Mucosa of gallbladder (tissue), 1 donor: ENCODE measurements at places on chromosomes 5 and 9.

DNA sequence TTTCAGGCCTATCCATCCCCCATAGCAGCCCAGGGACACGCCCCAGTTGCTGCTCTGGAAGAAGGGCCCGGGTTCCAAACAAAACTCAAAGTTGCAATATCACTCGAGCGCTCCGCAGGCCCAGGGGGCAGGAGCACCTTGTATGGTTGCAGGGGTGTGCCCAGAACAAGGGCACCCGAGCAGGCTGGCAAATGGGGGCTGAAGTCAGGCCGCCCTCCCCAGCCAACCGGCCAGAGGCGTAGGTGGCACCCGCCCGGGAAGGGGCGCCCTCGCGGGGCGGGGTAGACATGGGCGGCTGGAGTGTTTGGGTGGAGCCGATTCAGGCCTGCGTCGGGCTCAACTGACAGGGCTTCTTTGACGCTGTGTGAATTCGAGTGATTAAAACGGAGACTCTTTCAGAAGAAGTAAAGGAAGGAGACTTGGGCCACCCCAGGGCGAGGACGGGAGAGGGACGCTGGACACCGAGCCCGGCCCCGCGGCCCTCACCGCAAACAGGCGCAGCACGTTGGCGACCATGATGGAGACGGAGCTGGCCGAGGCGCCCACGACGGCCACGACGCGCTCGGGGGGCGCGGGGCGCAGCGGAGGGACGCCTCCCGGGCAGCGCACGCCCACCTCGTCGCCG lies 1.1 kb downstream of the GRM6 start:
- no peak for DNase-seq

DNA sequence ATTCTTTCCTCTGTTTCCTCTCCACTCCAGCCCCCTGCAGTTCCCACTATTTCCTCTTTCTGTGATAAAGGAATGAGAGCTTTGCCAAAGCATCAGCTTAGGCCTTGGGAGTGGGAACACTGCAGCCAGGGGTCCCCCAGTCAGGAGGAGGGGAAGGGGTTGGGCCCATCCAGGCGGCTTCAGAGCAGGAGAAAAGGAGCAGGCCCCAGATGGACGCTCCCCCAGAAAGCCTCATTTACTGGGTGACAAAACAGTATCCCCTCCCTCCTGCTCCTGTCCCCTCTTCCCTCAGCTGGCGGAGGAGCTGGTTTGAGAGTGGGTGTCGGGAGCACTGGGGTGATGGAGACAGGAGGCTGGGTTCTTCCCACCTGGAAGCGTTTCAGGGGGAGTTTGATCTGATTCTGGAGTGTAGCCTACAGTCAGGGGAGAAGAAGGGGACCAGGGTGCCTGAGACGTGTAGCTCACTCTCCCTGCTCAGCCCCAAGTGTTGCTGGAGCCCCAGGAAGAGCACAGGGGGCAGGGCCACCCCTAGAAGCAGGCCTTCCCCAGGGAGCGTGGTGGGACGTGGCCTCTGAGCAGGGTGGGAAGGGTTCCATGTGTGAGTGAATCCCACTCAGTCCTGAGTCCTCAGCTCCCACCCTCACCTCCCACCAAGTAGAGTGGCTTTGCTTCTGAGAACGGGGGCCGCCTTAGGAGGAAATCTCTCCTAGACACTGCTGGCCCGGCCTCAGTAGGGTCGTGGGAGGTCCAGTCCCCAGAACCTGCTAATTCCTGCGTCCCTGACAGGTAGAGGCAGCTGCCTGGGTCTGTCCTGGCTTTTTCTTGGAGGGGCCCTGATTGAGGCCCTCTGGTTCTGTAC lies 173.1 kb downstream of the CACNA1B start:
- no peak for DNase-seq

- DNase-seq: no peak
These were observed 32.6 kb upstream of the TTLL11 start for GRCh38 chr9:122125509-122126330.

GRCh38 chr9:107963246-107963645 lies 473.7 kb upstream of the KLF4 start:
- DNase-seq: no peak

GRCh38 chr5:107570805-107571531 lies 99.8 kb downstream of the EFNA5 start:
- peak; percentile 16 for DNase-seq

DNA sequence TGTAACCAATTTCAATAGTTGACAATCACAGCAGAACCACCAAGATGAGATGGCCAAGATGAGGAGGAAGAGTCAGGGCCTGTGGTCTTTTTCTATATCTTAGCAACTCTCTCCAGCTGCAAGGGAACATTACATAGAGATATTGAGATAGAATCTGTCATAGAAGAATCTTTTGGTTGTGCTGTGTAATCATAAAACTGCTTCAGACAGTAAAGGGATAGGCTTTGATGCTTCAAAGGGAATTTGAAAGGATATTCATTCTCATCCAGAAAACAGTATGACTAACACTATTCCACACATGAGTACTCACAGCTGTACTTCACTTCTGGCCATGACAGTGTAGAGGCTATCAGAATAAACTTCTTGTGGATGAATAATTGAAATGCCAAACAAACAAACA lies 145.9 kb downstream of the YIPF5 start:
- DNase-seq: no peak

- no peak for DNase-seq
These were observed 18.9 kb downstream of the CARD19 start for GRCh38 chr9:93114984-93115335.

GRCh38 chr9:86069206-86069869 lies 30.0 kb downstream of the GOLM1 start:
- no peak for DNase-seq

- DNase-seq: no peak
These were observed 9.7 kb upstream of the MSMP start for GRCh38 chr9:35763803-35764202.

DNA sequence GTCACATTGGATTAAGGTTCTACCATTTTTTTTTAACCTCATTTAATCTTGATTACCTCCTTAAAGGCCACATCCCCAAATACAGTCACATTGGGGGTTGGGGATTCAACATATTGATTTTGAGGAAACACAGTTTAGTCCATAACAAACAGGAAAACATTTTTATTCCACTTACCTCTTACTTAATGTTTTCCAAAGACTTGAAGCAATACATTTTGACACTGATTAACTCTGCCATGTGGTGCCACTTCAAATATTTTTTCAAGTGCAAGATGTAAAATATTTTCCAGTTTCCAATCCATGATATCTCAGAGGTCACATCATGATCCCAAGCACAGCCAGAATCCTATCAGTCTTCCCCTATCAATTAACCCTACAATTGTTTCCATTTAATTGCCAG lies 548.0 kb downstream of the CSNK1G3 start:
- DNase-seq: no peak

DNA sequence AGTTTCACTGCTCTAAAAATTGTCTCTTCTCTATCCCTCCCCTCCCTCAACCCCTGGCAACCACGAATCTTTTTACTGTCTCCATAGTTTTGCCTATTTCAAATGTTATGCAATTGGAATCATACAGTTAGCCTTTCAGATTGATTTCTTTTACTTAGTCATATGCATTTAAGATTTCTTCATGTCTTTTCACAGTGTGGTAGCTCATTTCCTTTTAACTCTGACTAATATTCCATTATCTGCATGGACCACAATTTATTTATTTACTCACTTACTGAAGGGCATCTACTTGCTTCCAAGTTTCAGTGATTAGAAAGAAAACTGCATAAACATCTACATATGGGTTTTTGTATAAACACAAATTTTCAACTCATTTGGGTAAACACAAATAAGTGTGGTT lies 372.3 kb downstream of the CDH18 start:
- DNase-seq: no peak

DNA sequence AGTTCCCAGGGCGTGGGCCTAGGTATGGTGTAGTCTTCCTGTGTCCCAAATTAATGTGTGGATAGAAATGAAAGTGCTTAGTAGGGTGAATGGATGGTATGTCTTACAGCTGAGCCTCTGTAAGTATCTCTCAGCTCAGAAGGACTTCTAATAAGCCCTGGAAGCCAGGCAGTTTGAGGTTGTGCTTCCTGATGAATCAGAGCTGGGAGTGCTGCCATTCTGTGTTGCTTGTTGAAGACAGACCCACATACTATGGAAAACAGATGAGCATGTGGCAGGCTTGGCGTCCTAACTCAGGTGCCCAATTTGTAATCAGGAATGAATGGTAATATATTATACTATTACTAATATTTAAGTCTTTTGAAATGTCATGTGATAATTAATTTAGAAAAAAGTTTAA lies 69.8 kb downstream of the CMYA5 start:
- no peak for DNase-seq

GRCh38 chr9:935348-935965 lies 41.0 kb upstream of the DMRT3 start:
- no peak for DNase-seq

GRCh38 chr5:37715361-37715760 lies 124.5 kb downstream of the GDNF start:
- DNase-seq: no peak

DNA sequence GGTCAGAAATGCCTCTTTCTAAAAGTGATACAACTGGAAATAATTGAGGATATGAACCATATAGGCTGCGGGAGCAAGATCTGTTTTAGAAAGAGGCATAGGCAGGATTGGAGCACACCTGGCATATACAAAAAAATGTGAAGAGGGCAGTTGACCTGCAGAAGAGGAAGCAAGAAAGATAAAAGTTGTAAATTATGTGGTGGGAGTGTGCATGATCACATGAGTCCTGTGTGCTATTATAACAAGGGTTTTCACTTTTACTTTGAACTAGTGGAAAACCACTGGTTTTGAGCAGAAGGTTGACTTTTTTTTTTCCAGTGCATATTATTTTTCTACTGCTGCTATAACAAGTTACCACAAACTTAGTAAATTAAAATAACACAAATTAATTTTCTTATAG lies 489.3 kb downstream of the ANXA1 start:
- no peak for DNase-seq

DNA sequence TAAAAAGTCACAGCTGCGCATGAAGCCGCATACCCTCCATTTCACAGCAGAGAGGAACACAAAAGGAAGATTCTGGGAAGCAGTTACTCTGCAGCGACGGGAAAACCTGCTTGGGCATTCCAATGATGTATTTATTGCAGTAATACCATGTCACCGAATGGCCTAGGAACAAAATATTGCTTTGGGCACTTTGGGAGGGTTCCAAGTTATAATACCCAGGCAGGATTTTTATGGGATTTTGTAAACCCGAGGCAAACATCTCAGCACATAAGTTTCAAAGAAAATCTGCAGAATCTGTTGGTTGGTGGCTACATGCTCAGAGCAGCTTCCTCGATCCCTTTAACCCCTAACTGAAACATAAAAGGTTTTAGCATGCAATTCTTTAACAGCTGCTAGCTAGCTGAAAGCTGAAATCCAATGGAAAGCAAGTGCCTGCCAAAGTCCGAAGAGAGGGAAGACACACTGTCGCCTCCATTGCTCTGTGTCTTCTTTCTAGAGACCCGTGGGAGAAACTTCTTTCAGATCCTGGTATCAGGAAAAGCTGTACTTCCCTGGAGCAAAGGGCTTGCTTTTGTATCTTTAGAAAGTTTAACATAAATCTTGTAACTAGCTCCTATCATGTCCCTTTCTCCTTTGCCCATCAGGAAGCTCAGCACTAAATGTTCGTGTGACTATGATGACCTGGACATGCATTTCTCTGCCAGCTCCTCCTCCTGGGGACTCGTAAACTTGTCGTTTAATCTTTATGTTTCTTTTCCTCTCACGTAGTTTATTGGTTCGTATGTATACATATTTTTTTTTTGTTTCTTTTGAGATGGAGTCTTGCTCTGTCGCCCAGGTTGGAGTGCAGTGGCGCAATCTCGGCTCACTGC lies 195.0 kb downstream of the MAPKAP1 start:
- DNase-seq: no peak

DNA sequence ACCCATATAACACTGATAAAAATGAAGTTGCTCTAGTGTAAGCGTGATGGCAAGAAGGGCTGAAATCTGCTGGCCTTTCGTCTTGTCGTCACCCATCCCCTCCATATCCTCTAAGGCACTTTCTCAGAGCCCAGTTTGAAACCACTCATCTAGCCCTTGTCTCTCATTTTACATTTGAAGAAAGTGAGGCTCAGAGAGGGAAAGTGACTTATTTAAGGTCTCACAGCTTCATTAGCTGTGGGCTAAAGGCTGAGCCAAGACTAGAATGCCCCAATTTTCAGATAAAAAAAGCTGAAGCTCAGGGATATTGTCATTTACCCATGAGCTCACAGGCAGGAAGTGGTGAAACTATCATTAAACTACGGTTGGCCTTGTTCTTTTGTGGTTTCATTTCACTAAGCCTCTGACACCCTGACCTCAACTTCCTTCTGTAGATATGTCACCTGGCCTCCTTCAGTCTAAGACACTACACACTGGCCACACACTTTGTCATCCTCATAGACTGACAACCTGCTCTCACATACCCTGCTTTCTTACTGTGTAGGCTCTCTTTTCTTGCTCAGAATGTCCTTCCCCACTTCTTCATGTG lies 176.7 kb upstream of the DMAC1 start:
- no peak for DNase-seq

- no peak for DNase-seq
These were observed 152.7 kb downstream of the SLIT3 start for GRCh38 chr5:169148138-169148740.

DNA sequence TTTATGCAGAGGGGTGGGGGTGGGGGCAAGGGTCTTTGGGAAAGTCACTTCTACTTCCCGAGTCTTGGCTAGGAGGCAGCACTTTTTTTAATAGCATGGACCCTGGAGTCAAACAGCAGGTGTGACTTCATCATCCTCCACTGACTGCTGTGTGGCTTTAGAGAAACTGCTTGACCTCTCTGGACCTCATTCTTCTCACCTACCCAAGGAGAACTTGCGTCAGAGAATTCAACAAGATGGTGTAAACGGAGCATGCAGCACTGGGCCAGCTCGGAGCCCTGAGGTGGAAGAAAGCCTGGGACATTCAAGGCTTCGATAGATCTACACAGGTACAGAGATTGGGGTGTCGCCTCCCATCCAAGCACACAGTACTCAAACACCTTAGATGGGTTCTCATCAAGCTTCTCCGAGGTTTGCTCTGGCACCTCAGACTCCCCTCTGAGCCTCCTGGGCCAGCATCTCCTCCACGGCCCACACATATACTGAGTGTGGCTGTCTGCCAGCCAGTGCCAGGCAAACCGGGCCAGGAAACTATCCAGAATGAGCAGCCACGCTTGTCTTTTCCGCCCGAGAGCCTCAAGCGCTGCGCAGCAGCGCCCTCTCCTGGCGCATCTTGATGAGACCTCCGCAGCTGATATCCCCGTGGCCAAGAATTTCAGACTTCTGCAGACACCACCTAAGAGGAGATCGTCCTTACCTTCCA lies 4.6 kb upstream of the SLC25A48 start:
- DNase-seq: peak; percentile 58

GRCh38 chr9:6584881-6585597 lies 60.5 kb downstream of the GLDC start:
- no peak for DNase-seq

DNA sequence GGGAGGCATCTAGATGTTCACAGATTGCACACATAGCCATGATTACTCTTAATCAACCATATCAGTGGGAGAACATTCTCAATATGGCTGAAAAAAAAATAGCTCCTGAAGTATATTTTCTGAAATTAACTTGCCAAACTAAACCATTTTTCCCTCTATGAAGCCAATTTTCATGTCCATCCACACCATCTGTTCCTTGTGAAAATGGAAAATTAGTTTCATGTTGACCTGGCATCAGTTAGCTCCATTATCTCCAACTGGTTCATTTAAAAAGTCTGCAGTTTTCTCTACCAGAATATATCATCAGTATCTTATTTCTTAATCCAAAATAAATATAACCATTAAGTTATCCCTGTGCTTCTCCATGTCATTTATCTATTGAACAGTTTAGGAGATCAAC lies 138.8 kb upstream of the CDH10 start:
- no peak for DNase-seq

GRCh38 chr9:110128664-110129329 lies 79.2 kb downstream of the C9orf152 start:
- no peak for DNase-seq
